ENCODE measurements at places on chromosomes 1 and 21.

GRCh38 chr1:92563457-92564216, 76.9 kb upstream of the GFI1 start:
- DNase-seq = peak; percentile 63

GRCh38 chr1:170618421-170618820, 45.5 kb upstream of the PRRX1 start:
- no peak for DNase-seq

GRCh38 chr1:244011786-244012185, 39.3 kb upstream of the ZBTB18 start:
- DNase-seq = no peak

GRCh38 chr21:46325073-46325912, 1.3 kb downstream of the PCNT start:
- peak; percentile 57 for DNase-seq

DNA sequence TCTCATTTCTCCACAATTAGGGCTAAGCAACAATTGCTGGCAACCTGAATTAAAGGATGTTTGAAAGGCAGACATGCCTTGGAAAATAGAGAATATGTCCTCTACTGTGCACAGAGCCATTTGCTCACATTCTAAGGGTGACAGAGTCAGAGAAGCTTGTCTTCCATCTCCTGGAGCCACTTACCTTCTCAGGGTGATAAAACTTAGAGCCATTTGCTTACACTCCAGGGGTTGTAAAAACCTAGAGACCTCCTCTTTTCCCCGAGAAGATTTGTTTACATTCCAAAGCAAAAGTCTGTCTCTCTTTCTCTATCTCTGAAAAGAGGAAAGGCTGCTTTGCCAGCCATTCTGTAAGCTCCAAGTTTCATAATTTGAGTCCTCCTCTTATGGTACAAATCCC, 61.3 kb downstream of the LBR start:
- no peak for DNase-seq

DNA sequence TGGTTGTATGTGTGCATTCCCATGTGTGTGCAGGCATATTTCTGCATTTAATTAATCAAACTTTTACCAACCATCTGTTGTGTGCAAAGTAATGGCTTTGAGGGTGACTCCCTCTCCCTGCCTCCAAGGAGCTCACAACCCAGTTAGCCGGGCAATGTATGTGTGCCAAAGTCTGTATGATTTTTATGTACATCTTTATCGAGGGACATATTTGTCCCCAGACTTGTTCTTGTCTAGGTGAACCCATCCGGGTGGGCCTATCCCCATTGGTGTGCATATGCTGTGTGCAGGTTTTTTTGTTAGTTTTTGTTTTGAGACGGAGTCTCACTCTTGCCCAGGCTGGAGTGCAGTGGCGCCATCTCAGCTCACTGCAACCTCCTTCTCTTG, 1.8 kb downstream of the SYTL1 start:
- no peak for DNase-seq

GRCh38 chr21:31583498-31583897, 76.0 kb upstream of the SOD1 start:
- no peak for DNase-seq

- no peak for DNase-seq
Measured at GRCh38 chr21:33055991-33056390, 13.9 kb upstream of the OLIG1 start.

- DNase-seq = no peak
Measured at GRCh38 chr1:86101616-86102015, 55.0 kb downstream of the COL24A1 start.

GRCh38 chr1:206470692-206471414, 577 bp downstream of the IKBKE start:
- DNase-seq = peak; percentile 67

GRCh38 chr1:247451388-247452010, 6.4 kb downstream of the OR2B11 start:
- no peak for DNase-seq

DNA sequence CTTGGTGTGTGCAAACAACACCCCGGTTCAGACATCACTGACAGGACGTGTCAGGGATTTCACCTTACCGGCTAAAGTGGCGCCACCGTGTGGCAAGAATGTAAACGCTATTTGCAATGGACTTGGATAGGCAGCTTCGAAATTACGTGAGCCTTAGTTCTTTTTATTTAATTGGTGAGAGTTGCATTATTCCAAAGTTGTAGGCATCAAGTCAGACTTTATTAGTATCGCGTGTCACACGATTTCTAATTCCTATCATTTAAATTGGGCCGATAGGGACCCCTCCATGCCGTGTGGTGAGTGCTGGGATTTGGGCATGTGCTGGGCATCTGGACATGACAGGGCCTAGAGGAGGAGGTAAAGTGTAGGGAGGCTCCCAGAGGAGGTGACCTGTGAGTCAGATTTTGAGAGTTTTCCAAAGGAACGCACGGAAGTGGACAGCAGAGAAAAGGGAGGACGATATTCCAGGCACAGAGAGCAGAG, 14.5 kb upstream of the CPT2 start:
- DNase-seq = peak; percentile 84

GRCh38 chr21:43956670-43957035, 55.5 kb upstream of the TRAPPC10 start:
- no peak for DNase-seq

- no peak for DNase-seq
Measured at GRCh38 chr1:16398371-16398953, 31.4 kb downstream of the SZRD1 start.

DNA sequence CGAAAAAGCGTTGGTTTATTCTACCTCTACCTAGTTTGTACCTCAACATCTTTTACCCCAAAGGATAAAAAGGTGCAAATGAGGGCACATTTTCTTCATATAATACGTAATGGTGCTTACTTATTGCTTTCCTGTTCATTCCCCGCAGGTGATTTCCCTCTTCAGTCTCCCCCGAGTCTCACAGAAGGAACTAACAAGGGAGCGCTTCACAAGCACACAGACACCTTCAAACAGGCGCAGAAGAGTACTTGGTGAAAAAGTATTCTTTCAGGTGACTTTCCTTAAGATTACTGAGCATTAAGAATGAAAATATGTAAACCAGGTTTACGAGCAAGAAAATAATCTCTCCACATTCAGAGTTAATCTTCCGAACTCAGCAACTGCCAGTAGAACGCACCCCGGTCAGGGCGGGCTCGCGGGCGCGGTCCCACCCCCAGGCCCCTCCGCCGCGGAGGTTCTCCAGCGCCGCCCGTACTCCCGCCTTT, 511 bp upstream of the RABGAP1L start:
- peak; percentile 43 for DNase-seq

- DNase-seq = no peak
Measured at GRCh38 chr1:54256522-54257345, 56.8 kb downstream of the MRPL37 start.

DNA sequence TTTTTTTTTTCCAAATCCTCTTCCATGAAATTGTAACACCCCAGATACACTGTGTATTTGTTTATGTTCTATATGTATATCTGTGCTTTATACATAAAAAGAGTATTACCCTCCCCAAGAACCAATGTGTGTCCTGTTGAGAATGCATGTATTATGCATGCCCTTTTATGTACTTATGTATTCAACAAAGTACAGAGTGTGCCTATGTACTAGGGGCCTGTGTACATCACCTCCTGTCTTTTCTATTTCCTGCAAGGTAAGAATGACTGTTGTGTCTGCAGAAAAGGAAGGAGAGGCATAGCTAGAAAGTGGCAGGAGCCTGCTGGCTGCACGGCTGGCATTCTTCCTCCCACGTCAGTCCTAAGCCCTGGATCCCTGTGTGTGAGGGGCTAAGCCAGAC, 7.0 kb downstream of the TMEM61 start:
- DNase-seq = no peak

DNA sequence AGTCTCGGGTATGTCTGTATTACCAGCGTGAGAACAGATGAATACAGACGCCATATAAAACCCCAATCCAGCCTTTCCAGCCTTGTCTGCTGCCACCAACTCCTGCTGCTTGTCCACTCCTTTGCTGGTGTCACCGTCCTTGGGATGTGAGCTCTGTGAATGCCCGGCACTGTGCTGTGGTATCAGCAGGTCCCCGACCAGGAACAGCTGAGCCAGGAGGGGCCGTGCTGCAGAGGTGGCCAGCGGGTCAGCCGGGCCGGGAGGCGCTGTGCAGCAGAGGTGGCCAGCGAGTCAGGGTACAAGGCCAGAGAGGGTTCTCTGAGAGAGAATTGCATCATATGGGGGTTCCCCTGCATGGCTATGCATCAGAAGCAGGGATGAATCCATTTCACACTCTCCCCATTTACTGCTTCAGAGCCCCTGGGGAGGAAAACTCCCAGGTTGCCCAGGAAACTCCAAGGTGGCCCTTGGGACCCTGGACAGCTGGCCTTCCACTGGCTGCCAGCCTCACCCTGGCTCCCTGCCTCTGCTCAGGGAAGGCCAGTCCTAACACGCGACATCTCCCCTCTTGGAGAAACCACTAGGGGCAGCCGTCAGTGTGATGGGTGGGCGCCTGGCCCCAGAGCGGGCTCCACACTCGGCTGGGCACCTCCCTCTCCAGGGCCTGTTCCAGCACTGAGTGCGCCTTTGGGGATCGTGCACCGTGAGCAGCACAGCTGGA, 122.4 kb upstream of the COL6A1 start:
- DNase-seq = no peak

DNA sequence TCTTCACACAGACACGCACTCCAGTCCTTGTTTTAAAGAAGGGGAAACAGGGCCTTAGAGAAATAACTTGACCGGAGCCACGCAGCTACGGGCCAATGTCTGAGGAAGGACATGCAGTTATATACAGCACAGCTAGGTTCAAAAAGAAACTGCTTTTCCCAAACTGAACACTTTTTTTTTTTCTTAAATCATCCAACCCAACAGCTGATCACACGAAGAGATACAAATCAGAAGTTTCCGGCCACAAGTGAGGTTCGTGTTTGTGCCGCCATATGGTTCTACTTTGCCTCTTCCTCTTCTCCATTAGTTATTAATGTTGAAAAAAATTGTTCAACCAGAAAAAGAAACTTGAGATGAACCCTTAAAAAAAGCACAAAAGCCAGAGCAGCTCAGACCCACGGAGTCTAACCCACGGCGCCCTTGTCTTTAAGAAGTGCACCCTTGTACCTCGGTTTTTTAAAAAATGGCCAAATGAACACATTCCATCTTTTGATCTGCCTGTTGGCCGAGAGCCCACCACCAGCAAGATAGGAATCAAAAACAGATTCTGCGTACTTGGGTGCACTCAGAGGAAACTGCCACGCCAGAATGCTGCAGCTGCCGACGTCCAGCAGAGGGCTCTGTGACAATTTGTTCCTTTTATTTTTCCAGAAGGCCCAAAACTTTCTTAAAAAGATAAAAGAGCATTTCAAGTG, 78.9 kb downstream of the SLC66A1 start:
- DNase-seq = peak; percentile 81

- DNase-seq = no peak
Measured at GRCh38 chr21:38383411-38384237, 114.7 kb downstream of the ERG start.

GRCh38 chr1:31434101-31434871, 21.3 kb downstream of the SERINC2 start:
- no peak for DNase-seq

DNA sequence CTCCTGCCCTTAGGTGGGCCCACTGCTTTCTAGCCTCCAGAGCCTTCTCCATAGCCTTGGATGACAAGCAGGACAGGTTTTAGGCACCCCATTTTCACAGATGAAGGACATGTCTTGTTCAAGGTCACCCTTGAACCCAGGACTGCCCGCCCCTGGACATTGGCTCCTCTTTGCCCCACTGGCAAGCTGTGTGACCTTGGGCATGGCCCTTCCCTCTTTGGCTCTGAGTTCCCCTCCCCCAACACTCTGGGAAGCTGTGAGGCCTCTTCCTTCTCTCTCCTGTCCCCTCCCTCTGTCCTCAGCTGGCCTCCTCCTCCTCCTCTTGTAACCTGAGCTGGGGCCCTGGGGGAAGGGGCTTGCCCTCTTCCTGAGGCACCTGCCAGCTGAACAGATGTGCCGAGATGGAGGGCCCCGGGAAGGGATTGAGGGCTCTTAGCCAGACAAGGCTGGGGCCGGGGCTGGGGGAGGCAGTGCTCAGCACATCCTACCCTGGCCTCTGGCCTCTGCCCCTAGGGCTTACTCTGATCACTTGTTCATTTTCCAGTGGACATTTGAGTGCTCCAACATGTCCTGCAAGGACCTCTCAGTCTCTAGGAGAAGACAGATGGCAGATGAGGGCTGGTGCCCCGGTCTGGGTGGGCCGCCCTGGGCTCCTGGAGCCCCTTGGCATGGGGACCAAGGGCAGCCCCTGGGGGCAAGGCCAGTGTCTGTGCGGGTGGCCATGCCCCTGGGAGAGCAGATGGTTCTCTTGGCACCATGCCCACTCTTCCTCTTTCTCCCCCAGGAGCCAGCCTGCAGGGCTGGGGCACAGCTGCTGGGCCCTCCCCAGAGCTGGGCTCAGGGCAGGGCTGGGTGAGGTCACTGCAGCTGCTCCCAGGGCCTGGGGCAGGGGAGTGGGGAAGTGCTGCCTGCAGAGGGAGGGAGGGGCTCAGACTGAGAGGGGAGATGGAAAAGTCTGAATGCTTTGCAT, 10.7 kb downstream of the FOXO6 start:
- no peak for DNase-seq

GRCh38 chr21:38628349-38628748, 130.1 kb upstream of the ERG start:
- DNase-seq = no peak

- no peak for DNase-seq
Measured at GRCh38 chr1:93200086-93200620, 19.6 kb downstream of the CCDC18 start.

GRCh38 chr21:25461725-25462124, 145.6 kb downstream of the MRPL39 start:
- no peak for DNase-seq

GRCh38 chr21:34983680-34984086, 65.4 kb downstream of the RUNX1 start:
- no peak for DNase-seq

GRCh38 chr1:232207073-232207866, 422.7 kb downstream of the SIPA1L2 start:
- DNase-seq = no peak

DNA sequence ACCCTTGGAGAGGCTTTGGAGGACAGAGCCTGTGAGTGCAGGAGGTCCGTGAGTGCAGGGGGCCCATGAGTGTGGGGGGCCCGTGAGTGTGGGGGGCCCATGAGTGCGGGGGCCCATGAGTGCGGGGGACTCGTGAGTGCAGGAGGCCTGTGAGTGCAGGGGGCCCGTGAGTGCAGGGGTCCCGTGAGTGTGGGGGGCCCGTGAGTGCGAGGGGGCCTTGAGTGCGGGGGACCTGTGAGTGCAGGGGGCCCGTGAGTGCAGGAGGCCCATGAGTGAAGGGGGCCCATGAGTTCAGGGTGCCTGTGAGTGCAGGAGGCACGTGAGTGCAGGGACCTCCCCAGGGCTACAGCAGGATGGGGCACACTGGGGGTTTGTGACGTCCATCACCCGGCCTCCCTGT, 108.3 kb upstream of the TTC34 start:
- no peak for DNase-seq

Data from GM13977 (cell line).